ENCODE measurements at places on chromosomes 4 and X.

DNA sequence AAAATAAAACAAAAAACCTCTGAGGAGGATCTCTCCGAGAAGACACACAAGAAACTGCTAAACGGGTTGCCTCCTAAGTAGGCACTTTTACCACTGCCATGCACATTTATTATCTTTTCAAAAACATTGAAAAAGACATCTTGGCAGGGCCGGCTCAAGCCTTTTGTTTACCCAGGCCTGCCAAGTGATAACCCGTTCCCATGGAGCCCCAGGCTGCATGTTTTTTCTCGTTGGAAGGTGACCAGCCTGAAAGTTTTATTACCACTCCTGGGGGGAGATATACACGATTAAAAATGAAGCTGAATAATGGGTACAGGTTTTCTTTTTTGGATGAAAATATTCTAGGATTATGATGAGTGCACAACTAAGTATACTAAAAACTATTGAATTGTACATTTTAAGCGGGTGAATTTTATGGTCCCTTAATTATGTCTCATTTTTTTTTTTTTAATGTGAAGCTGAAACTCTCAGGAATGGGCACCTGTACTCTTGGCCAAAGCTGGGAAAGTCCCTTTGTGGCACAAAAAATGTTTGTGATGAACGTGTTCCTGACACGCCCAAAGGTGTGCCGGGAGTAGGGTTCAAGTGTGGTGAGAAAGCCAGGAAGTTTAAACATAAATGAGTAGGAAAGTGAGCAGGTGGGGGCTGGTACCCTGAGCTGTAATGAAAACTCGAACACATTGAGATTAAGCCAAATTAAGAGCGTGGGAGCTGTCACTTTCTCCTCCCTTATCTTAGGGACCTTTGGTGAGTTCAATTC is 1.5 kb upstream of the MAP7D2 start:
- no peak for DNase-seq

DNA sequence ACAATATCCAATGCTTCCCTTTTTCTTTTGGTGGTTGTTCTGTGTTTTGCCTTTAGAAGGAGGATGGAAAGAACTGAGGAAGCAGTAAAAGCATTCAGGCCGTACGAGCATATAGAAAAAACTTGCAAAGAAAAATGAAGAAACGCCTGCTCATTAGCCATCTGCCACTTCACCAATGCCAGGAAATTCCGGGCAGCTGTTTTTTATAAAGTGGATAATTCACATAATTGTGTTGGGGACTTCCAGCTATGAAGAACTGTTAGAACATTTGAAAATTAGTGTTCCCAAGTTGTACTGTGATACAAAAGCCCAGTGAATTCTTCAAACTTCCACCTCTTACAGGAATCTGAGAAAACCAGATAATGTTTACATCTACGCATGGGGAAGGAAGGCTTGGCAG is 11.7 kb downstream of the RELL1 start:
- DNase-seq = no peak

- no peak for DNase-seq
These were observed 716.6 kb upstream of the INTU start for GRCh38 chr4:126916049-126916625.

DNA sequence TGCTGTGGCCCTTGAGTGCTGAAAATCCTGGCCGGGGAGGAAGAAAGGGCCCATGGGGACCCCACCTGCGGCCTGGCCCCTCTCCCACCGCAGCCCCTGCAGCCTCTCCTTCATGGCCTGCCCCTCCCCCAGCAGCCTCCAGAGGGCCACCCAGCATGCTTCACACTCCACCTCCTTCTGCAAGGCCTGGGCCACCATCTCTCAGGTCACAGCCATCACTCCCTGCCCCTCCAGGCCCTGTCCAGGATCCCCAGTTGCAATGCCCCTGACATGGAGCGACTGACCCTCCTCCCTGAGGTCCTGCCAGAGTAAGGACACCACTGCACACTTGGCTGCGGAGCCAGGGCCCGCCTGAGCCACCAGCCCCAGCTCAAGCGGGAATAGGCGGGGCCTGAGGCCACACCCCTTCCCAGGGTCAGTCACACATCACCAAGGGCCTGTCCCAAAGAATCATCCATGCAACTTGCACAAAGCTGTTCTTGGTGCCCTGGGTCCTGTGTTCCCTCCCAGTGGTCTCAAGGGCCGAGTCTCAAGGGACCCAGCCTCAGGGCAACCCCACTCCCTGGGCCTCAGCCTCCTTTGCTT is 32.9 kb downstream of the CCNQ start:
- DNase-seq = no peak

DNA sequence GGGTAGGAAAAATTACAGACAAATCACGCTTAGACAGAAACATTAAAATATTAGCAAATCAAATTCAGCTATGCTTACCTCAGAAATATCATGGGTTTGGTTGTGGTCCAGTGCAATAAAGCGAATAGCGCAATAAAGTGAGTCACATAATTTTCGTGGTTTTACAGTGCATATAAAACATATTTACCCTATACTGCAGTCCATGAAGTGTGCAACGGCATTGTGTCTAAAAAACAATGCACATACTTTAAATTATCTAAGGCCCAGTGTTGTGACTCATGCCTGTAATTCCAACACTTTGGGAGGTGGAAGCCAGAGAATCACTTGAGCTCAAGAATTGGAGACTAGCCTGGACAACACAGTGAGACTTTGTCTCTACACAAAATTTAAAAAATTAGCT is 195.7 kb upstream of the IL1RAPL1 start:
- DNase-seq = no peak

DNA sequence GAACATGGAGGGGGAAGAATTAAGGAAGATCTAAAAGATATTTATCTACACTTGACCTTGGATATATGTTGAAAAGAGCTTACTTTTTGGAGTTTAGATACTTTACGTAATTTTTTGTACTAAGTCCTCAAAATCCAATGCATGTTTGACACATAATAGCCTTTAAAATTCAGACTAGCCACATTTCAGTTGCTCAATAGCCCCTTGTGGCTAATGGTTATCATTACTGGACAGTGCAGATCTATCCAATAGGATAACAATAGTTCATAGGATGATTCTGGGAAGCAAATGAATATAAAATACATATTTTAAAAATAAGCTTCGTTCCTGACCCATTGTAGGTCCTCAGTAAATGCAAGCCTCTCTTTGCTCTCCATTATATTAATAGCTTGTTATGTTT is 13.8 kb downstream of the AP1AR start:
- no peak for DNase-seq

- DNase-seq = no peak
These were observed 40.2 kb downstream of the ABCB7 start for GRCh38 chrX:75115707-75116413.

GRCh38 chr4:23022032-23022431 is 329.3 kb downstream of the GBA3 start:
- DNase-seq = no peak

GRCh38 chrX:134718105-134718965 is 60.1 kb upstream of the PLAC1 start:
- DNase-seq = no peak

GRCh38 chr4:147059064-147059731 is 113.5 kb upstream of the TTC29 start:
- DNase-seq = no peak

DNA sequence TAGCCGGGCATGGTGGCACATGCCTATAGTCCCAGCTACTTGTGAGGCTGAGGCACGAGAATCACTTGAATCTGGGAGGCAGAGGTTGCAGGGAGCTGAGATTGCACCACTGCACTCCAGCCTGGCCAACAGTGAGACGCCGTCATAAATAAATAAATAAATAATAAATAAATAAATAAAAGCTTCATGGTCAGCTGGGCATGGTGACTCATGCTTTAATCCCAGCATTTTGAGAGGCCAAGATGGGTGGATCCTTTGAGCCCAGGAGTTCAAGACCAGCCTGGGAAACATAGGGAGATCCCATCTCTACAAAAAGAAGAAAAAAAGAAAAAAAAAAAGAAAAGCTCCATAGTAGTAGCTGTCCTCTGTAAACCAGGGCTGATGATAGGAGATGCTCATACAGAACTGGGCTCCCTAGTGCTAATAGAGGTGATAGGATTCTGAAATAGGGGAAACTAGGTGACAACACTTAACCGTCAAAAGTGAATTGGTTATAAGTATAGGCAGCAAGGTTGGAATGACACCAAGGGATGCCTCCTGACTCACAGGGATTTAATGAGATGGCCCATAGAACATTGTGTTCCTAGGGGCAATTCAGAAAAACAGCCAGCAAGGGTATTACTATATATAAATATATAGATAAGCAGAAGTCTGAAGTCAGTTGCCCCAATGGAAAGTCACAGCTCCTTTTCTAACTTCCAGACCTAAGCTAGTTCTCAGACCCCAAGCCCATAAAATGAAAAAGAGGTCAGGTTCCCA is 41.8 kb upstream of the ARHGEF6 start:
- DNase-seq = no peak

- DNase-seq = no peak
These were observed 35.2 kb downstream of the SEPTIN11 start for GRCh38 chr4:76984788-76985211.

DNA sequence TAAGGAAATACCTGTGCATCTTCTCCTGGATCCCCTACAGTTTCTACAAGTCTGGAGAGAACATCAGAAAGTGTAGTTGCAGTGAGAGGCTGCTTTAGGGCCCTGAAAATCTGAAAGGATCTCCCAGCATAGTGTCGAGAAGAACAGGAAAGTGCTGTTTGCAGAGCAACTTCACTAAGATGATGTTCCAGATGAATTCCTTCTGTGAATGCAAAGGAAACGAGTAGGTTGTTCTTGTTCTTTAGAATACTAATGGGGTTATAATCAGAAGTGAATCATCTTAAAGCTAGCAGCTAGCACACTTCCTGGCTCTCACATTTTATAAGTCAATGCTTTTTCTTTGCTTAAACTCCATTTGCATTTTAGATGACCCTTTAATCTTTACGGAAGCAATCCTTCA is 53.7 kb downstream of the ZAR1 start:
- DNase-seq = no peak

- DNase-seq = no peak
These were observed 9.7 kb downstream of the EFNB1 start for GRCh38 chrX:68838571-68838910.

DNA sequence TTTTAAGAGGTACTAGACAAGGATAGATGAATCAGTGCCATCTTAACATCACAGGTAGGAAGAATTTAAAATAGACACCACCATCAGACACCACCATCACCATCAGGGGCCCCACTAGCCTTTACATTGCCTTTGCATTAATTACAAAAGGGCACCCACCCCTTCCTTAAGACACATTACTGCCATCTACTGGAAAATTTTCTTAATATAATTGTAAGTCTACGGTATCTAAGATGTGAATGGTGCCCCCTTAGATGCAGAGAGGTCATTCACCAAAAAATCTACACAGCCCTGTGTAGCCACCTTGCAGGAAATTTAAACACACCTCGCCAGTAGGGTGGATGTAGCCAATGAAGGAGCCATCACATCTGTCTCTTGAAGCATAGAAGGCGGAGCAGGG is 184.1 kb downstream of the MID1IP1 start:
- no peak for DNase-seq

DNA sequence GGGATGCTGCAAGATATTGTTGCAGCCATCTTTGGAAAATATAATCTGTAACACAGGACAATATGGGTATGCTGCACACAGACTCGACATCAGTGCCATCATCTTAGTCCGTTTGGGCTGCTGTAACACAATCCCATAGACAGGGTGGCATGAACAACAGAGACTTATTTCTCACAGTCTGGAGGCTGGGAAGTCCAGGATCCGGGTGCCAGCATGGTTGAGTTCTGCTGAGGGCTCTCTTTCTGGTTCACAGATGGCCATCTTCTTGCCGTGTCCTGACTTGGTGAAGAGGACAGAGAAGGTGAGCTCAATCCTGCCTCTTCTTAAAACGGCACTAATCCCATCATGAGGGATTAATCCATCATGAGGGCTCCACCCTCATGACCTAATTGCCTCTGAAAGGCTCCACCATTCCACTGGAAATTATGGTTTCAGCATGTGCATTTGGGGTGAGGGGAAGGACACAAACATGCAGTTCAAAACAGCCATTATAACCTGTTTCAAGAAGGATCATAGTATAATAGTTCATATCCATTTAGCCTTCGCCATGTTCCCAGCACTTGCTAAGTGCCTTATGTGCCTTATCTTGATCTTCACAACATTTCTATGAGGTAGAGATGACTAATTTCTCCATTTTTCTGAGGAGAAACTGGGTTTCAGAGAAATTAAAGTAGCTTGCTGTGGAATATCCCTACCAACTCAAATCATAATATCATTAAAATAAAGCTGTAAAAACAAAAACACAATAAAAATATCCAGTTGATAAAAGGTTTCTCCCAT is 27.9 kb upstream of the SPP1 start:
- no peak for DNase-seq

DNA sequence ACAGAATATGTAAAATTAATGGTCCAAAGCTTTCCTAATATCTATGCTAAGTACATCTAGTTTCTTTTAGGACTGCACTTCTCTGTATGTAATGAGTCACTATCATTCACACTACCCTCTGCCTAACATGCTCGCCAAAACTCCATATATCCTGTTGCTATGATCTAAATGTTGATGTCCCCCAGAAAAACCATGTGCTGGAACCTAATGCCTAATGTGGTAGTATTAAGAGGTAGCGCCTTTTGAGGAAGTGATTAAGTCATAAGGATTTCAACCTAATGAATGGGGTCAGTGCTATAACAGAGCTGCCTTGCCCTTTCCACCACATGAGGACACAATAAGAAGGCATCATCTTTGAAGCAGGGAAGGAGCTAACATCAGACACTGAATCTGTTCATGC is 34.9 kb upstream of the NFKB1 start:
- DNase-seq = no peak

- DNase-seq = no peak
These were observed 2.0 kb upstream of the TMPRSS11D start for GRCh38 chr4:67885762-67886161.

- no peak for DNase-seq
These were observed 24.3 kb upstream of the DKK2 start for GRCh38 chr4:107060388-107060787.

DNA sequence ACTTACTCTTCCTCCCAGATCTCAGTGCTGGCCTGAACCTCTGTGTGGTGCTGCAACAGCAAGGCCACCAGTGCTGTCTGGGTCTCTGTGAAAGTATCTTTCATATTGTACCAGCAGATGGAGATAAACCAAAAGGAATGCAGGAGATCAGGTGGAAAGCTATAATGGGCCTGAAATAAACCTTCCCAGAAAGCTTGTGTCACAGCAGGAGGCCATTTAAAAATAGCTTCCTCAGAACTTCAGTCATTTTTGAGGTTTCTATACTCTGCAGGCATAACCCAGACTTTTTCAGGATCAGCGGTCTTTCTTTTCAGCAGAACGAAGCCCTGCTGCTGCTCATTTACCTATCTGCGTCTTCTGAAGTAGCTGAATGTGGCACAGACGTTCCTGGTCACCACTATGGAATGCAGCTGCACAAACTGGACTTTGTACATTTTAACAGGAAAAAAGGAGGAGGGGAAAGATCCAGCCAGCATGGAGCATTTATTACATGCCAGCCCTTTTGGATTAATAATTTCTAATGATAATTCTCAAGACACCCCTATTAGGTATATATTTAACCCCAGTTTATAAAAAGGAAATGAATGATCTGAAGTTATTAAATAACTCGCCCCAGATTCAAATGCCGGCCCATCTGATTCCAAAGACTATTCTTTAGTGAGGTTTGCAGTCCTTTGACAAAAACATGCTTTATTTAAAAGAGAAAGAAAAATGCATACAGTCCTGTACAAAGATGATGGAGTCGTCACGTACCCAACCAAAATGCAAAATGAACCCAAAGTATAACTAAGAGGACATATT is 119.7 kb downstream of the NFKB1 start:
- DNase-seq = no peak

All from activated CD8-positive, alpha-beta memory T cell treated with anti-CD3 and anti-CD28 coated beads for 24 hours (primary cell).